Stimulated activated effector memory CD8-positive, alpha-beta T cell treated with anti-CD3 and anti-CD28 coated beads, Interleukin-12 subunit alpha, Interleukin-12 subunit beta, amount 100 ng/mL, for 72 hours (primary cell): ENCODE measurements at places on chromosomes 6 and 20.

- DNase-seq, result no peak
Observed at GRCh38 chr6:39223061-39223460, 6.2 kb downstream of the KCNK5 start.

DNA sequence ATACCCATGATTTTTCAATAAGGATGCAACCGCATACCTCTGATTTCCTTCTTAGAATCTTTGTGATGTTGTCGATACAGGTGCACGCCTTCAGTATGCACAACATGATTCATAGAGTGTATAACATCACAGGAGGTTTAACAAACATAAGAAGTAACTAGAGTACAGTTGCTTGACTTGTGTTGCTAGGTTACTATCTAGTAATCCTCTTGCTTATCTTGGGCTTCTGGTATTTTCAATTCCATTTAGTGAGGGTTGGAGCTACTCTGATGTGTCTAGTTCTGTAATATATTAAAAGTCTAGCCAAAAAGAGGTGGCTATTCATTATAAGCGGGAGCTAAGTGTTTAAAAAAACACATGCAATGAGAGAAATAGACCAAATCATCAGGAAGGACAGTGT is 85.5 kb upstream of the TENT5A start:
- DNase-seq, result no peak

DNA sequence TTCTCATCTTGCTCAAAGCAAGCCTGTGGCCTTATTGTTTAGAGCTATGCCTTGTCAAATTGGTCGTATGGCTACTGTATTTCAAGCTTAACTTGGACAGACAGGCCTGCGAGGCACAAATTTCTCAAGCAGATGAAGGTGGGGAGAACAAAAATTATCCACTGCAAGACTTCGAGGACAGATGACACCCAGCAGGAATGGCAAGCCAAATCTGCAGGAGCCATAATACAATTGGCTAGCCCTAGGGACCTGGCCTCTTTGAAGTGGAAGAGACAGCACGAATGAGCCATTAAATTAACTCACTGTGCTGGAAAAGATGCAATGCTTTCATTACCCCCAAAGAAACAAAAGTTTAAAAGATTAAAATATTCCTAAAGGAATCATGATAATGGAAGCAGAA is 5.0 kb upstream of the BLOC1S5 start:
- no peak for DNase-seq

DNA sequence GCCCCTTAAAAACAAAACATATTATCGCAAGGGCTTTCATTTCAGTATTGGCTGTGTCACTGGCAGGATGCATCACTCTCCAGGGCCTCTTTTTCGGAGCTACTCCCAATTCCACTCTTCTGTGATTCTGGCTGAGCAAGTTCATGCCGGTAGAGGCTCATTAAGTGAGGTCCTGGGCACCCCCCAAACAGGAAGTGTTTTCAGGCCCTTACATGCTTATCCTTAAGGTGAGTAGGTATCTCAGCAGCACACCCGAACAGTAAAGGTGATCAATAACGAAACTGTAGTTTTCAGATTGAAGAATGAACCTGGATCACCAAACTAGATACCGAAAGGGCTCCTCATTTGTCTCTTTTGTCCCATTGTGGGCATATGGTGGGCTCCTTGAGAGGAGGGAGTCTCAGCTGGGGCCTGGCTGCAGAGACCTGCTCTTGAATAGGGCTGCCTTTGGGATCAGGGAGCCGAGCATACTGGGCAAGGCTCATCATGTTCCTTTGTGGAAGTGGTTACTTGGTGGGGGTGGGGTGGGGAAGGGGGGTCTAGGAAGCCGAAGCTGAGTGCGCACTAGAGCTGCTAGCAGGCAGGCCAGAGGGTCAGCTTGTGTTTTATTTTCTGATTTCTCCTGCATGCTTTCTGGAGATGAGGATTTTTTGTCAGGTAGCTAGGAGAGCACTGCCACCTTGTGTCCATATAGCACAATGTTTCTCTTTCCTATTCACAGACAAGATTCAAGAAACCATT is 65.2 kb downstream of the CDS2 start:
- no peak for DNase-seq

- no peak for DNase-seq
Observed at GRCh38 chr6:169291646-169292337, 38.1 kb upstream of the THBS2 start.

GRCh38 chr20:58018590-58018989 is 209.9 kb downstream of the ANKRD60 start:
- no peak for DNase-seq

DNA sequence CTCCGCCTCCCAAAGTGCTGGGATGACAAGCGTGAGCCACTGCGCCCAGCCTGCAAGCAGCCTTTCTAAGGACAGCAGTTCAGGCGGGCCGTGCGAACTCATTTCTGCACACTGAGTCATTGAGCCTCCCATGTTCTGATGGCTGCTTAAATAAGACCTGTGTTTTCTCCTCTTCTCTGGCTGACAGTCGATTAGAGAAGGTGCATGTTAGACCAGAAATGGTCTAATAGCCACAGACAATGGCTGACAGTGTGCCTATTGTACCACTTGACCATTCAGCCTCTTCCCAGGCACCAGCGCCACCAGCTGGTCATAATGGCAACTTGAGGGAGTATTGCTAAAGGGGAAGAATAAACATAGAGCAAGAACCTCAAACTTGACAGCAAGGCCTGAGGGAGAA is 6.2 kb downstream of the CST11 start:
- peak; percentile 59 for DNase-seq

DNA sequence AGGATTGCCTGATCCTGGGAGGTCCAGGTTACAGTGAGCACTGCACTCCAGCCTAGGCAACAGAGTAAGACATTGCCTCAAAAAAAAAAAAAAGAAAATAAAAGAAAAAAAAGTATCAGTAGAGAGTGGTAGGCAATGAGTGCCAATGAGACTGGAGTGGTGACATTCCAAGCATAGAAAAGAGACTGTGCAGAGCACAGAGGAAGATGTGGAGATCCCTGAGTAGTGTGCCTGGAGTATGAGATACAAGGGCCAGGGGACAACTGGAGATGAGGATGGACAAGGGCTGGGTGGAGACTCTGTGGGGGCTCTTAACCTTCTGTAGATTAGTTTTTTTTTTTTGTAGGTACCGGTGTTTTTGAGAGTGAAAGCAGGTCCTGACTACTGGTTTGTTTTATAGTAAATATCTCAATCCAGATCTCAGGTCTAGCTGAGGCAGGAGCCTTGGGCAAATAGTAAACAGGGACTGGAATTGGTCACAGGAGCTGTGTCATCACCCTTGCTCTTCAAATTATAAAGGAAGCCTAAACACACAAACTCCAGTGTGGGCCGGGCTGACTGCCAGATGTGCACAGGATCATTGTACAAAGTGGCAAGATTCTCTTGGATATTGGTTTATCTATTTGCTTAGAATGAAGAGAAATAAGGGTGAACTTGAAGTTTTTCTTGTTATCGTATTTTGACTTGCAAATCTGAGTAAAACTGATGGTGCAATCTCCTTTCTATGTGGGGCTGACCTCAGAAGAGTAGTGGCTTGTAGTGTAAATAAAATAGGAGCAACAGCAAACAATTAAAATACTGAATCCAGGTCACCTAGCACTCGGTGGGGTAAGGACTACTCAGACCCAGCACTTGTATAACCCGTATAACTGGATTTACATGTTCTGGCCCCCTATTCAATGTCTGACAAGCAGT is 144.9 kb downstream of the SOX4 start:
- no peak for DNase-seq

DNA sequence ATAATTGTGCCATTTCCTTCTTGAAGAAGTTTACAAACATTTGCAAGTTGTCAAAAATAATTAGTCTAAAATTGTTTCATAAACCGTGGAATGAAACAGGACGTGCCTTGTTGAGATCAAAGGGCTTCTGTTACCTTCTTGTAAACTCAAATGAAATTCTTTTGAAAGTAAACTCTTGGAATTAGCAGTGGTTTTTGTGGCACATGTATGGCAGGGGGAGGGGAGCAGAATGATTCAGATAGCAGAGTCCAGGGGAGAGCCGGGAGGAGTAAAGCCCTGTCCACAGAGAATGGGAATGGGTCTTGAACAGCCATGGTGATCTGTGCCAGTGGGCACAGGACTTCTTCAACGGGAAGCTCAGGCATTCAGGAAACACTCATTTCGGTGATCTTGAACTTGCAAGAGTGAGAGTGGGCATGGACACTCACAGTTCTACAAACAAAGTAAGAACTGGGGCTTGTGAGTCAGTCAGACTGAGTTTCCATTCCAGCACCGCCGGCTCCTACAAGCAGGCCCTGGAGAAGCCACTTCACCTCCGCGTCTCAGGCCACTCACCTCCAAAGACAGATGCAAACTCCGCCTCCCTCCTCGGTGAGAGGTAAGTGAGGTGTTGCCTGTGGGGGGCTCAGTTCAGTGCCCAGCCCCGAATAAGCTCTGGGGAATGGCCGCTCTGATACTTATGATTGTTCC is 143.1 kb downstream of the CDH26 start:
- no peak for DNase-seq

- no peak for DNase-seq
Observed at GRCh38 chr20:11176431-11176830, 502.6 kb upstream of the JAG1 start.

DNA sequence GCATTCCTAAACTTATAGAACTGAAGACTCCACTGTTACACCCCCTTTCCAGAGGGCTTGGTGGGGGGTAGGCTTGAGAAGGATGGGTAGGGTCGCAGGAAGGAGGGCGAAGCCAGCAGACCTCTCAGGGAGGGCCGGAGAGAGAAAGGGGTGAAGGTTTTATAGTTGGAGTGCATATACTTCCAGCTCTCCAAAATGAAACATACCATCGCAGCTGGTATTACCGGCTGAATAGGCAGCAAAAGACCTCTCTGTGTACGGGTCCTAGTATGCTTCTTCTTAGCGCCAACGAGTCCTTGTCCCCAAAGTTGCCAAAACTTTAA is 1.0 kb upstream of the VGLL2 start:
- no peak for DNase-seq

DNA sequence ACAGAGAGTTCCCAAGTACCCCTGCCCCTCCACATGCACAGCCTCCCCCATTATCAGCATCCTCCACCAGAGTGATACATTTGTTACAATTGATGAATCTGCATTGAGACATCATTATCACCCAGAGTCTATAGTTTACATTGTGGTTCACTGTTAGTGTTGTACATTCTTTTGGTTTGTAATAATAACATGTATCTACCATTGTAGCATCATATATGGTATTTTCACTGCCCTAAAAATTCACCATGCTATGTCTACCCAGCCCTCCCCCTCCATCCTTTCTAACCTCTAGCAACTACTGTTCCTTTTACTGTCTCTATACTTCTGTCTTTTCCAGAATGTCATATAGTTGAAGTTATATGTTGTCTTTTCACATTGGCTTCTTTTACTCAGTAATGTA is 273.9 kb upstream of the RNF217 start:
- no peak for DNase-seq

- no peak for DNase-seq
Observed at GRCh38 chr6:135283926-135284325, 102.8 kb downstream of the MYB start.

GRCh38 chr6:113004470-113005270 is 657.5 kb downstream of the RFPL4B start:
- DNase-seq, result no peak

DNA sequence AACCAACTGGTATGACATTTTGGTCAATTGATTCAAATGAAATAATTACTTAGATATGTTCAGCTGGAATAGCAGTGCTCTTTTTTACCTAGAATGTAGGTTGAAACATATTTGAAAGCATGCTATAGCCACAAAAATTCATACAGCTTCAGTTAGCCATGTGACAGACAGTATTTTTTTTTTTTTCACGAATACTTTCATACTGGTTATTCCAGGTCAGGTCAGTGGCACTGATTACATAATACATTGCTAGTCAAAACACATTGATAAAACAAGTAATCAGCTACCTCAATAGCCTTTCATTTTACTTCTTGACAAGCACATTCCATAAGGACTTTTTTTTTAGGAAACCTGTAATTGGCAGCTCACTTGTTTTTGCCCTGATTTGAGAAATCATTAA is 222.6 kb downstream of the EYA4 start:
- DNase-seq, result no peak

DNA sequence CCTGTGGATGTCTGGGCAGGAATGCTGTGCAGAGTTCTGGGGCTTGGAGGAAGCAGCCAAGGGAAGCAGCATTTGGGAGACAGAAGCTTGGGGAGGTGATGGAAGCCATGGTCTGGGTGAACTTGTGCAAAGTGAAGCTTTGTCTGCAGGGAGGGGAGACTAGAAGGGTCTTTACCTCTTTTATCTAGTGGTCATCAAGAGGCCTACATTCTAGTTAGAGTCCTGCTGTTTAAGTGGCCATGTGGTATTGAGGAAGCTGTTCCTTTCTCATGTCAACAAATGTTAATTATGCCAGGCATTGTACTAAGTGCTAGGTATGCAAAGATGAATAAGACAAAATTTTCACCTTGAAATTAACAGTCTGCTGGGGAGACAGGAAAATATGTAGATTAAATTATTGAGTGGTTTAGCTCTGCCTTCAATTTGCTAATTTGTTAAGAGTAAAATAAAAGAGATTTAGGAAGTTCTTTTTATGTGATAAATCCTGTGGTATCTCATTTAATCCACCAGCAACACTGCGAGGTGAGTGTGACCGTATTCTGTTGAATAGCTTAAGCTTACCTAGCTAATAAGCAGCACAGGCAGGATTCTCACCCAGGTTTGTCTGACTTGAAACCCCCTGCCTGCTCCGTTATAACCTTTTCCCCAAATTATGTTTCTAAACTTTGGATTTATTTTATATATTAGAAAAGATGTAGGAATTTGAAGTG is 43.1 kb downstream of the ARID1B start:
- DNase-seq, result no peak

GRCh38 chr20:39142407-39143096 is 180.4 kb downstream of the DHX35 start:
- DNase-seq, result no peak

DNA sequence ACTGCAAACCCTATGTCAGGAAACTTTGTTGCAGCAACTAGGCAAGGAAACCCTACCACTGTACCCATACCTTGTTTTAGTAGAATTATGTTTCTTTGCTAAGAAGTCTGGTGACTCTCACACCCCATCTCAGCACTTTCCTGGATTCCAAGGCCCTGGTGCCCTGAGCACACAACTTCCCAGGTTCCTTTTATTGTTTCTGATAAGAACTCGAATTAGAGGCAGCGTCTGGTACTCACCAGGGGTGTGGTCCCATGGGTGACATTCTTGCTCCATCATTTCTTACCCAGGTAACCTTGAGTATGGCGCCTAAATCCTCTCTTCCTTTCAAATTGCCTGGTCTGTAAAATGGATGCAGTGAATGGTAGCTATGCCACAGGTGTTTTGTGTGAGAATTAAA is 34.1 kb downstream of the MYB start:
- DNase-seq, result no peak

- DNase-seq, result no peak
Observed at GRCh38 chr6:126102358-126102757, 116.0 kb downstream of the TRMT11 start.

GRCh38 chr6:167827583-167828324 is 1.0 kb downstream of the AFDN start:
- peak; percentile 60 for DNase-seq

- DNase-seq, result peak; percentile 81
Observed at GRCh38 chr20:57594092-57594951, 25.9 kb downstream of the ZBP1 start.

- DNase-seq, result no peak
Observed at GRCh38 chr20:60921022-60921622, 330.9 kb upstream of the CDH4 start.
